Stimulated activated CD8-positive, alpha-beta memory T cell treated with anti-CD3 and anti-CD28 coated beads, Interleukin-2, amount 100 ng/mL, for 1 hour (primary cell): ENCODE measurements at places on chromosomes 1 and 21.

DNA sequence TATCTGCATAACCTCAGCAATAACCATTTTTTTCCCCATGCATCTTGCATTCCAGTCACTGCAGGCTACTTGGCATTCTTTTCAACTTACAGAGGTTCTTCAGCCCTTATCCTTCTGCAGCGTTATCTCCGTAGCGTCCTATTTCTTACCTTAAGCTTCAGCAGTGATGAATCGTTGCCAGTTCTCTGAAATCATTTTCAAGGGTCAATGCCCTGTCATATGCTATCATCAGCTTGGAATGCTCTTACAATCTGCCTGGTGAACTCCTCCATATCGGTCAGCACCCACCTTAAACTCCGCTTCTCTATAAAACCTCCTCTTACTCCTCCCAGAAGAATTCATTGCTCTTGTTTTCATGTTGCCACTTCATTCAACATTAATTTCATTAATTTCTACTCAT lies 105.1 kb upstream of the DPH5 start:
- DNase-seq, result no peak

DNA sequence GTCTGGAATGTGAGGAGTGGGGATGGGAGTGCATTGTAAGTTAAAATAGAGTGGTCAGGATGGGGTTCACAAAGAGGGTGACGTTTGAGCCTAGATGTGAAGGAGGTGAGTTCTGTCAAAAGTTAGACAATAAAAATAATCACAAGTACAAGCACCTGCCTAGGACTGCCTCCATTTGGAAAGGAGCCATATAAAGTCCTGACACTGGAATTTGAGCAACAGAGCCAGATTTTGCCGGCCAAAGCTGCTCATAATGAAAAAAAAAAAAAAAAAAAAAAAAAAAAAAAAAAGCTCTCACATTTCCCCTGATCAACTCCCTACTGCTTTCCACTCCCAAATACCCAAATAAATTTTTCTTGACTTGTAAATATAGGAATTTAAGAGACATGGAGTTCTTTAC lies 4.1 kb downstream of the PALMD start:
- DNase-seq, result no peak

- no peak for DNase-seq
Measured at GRCh38 chr1:174967845-174968705, 31.7 kb upstream of the CACYBP start.

DNA sequence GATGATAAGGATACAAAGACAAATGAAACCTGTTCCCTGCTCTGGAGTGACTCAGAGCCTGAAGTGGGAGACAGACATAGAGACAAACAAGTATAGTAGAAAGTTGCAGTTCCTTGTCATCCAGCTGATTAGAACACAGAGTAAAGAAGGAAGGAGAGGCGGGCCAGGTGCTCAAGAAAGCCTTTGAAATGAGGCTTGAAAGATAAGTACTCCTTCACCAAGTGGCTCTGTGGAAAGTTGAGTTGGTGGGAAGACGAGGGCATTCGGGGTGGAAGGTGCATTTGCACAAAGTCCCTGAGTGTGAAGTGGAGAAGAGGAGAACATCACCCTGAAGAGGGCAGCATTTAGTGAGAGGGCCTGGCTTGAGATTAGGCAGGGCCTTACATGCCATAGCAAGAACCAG lies 17.0 kb downstream of the MARK1 start:
- DNase-seq, result no peak

DNA sequence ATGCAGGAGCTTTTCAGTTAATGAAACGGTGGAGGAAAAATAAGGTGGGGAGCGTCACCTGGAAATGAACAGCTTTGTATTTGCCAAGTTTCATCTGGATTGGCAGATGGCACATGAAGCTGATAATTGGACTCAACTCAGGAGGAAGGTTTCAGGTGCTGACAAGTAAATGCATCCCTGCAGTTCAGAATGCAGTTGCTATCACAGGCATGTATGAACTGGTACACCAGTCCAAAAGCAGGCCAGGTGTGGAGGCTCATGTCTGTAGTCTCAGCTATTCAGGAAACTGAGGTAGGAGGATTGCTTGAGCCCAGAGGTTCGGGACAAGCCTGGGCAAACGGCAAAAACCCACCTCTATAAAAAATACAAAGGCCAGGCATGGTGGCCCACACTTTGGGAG lies 15.5 kb downstream of the DEGS1 start:
- no peak for DNase-seq

GRCh38 chr1:183609759-183610452 lies 19.6 kb upstream of the NCF2 start:
- DNase-seq, result no peak

DNA sequence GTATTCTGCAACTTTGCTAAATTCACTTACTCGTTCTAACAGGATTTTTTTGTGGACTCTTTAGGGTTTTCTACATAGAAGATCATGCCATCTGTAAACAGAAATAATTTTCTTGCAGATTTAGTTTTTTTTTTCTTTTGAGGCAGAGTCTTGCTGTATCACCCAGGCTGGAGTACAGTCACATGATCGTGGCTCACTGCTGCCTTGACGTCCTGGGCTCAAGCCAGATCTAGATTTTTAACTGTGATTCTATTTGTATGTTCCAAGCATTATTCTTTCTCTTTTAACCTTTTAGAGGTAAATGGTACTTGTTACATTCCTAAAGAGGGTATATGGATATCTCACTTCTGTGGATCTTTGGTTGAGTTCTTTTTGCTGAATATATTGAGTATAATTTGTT lies 18.6 kb downstream of the FABP3 start:
- no peak for DNase-seq

DNA sequence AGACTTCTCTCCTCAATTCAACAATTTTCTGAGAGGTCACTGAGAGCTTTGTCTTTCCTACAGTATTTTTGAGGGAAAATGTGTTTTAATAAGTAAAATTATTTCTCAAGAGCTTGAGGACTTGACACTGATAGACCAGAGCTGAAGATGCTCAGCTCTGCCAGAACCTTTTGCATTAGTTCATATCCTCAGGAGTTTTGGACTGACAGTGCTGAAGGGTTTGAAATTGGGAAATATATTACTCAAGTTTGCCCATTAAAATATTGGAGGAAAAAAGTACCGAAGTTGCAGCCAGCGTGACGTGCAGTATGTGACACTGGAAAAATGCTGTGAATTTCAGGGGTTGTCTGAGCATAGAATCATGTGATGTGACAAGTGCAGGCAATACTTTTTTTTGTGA lies 346.6 kb upstream of the DPYD start:
- no peak for DNase-seq

GRCh38 chr21:16076465-16076864 lies 346.7 kb downstream of the USP25 start:
- DNase-seq, result no peak

GRCh38 chr1:207702317-207702716 lies 49.5 kb upstream of the CD46 start:
- no peak for DNase-seq

- no peak for DNase-seq
Measured at GRCh38 chr1:107263291-107263915, 122.6 kb downstream of the NTNG1 start.

GRCh38 chr1:93728480-93729131 lies 47.0 kb upstream of the BCAR3 start:
- no peak for DNase-seq

GRCh38 chr21:34535886-34536285 lies 23.9 kb upstream of the KCNE1 start:
- DNase-seq, result no peak

GRCh38 chr21:36306872-36307534 lies 13.0 kb upstream of the MORC3 start:
- no peak for DNase-seq

DNA sequence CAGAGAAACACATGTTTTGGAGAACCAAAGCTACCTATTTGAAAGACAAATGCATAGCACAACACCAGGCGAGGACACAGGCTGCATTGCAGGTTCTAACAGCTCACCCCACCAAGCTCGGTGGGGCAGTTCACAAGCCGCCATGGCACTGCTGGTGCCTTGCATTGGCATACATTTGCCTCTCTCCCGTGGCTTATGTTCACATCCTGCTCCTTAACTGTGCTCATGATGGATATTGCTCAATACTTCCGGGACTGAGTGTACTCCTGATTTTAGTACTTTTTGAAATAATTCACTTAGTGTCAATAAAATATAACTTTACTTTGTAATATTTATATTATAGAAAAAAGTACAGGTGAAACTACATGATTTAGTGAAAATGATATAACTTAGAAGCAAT lies 1187.4 kb upstream of the NCAM2 start:
- DNase-seq, result no peak

GRCh38 chr1:187433598-187433997 lies 604.8 kb downstream of the PLA2G4A start:
- DNase-seq, result no peak

DNA sequence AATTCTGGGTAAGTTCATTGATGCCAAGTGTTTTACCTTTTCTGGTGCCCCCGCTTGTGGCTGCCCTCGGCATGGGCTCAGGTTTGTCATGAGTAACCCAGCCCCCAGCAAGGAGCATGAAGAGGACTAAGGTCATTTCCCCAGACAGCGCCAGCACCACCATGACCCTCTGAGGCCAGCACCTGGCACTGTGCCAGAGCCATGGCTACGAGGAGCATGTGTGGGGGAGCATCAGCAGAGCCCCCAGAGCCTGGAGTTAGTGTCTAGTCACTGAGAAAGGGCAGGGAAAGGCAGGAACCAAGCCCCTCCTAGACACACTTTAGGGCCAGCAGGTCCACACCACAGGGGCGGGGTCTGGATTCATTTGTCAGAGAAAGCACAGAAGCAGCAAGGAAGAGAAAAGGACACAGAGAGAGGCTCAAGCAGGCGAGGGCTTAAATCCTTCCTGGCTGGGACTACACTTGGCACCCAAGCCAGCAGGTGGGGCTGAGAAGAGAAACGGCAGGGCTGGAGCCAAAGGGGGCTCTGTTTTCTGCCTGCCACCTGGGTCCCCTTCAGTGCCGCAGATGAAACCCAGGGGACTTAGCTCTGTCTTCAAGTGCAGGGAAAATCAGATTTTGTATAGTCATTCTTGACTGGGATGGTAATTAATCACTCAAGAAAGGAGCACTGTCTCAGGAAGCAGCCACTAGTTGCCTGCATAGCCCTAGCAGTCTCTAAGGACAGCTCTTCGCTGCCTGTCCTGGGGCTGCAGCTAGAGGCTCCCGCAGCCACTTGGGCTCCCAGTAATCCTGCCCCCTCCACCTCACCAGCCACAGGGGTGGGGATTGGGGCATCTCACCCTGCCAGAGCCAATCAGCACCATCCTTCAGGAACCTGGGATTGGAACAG lies 79.6 kb upstream of the ZC3H12A start:
- no peak for DNase-seq
